ENCODE measurements at places on chromosomes 3 and 15. TPM values are rescaled to one million over a fixed set of nuclear protein-coding genes. Genes with fewer than 3 reads are reported as not detected.

- DNase-seq, result no peak
These were observed 50.0 kb downstream of the DHX30 start for GRCh38 chr3:47852604-47853602.

GRCh38 chr3:22951910-22952309, 251.2 kb upstream of the UBE2E2 start:
- peak; percentile 94 for DNase-seq

- no peak for DNase-seq
These were observed 13.0 kb upstream of the TSEN2 start for GRCh38 chr3:12471241-12471640.

CHRM5 gene
- polyA plus RNA-seq, result 0.12 TPM

- DNase-seq, result peak; percentile 91
These were observed 60.5 kb downstream of the VGLL4 start for GRCh38 chr3:11583235-11583634.

- no peak for DNase-seq
These were observed 67.6 kb downstream of the TUSC7 start for GRCh38 chr3:116776880-116777785.
